ENCODE measurements at places on chromosomes 12 and 14.

DNA sequence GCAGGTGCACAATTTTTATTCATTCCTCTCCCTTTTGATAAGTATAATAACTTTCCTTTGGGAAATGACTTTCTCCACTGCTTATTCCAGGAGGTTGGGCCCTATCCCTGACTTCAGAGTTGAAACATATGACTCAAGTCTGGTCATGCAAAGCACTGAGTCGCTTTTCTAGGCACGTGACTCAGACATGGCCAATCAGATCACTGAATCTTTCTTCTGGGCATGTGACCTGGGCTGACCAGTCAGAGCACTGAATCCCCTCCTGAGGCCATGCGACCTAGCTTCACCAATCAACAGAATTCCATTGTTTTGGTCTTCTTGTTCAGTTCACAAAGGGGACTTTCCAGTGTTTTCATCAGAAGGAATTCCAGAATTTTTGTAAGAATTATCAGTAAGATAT is 377.1 kb upstream of the KITLG start:
- DNase-seq, result no peak

DNA sequence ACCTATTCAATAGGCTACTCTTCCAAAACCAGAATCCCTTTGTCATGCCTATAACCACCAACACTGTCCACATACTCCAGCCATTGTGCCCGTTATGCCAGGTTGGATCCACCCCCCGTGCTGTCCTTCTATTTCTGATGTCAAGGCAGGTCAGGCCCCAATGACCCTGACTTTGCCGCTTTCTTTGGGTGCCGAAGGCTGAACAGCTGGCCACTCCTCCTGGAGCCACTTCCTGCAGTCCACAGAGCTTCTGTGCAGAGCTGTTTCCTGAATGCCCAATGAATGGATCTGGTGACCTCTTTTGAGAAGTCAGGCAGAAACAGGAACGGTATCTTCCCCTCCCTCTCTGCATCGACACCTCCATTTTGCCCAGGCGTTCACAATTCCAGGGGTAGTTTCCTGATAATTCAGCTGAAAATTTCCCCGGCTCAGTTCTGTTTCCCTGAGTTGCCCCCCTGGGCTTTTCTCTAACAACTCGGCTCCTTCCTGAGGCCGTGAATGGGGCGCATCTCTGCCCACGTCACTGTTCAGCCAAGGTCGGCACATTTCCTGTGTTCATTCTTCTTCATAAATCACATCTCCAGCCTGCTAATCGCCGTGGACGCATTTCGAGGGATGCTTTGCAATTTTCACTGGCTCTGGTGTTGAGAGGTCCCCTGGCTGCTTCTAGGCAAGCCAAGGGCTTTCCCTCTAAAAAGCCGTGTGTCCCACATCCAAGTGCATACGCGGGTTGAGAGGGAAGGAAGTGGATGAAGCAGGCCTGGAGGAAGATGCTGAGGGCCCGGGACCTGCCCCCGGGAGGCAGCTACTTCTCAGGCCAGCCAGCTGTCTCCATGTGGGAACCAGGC is 86.5 kb downstream of the PAPOLA start:
- DNase-seq, result peak; percentile 44

DNA sequence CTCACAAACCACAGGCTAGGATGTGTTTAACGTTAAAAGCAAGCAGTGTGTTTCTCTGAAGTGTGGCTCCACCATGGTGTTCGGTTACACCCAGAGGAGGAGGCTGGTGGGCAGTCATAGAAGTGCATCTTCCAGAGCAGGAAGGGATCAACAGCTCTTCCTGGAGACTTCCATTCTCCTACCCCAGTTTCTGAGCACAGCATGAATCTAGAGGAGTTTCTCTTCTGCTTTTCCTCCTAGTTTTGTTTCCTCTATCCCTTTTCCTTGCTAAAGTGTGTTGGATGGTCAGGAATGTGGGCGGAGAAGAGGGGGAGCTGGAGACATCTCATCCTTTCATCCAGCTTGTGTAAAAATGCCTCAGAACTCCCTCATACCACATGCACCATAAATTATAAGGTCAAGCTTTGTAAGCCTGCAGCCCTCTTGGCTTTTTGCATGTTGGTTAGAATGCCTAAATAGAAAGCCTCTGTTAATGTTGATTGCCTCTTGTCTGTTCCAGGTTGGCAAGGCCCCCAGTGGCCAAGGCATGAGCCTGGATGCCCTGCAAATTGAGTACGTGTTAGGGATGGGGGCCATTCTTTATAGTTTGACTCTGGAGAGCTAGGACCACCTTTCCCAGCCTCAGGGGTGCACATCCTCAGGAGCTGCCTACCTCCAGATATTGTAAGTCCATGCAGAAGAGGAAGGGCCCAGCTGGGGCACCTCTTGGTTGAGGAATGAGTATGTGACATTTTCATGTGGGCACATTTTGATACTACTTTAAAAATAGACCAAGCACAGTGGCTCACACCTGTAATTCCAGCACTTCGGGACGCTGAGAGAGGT is 4.0 kb upstream of the CKAP4 start:
- DNase-seq, result peak; percentile 63

- DNase-seq, result no peak
Measured at GRCh38 chr14:78232231-78233000, 62.2 kb downstream of the NRXN3 start.

- DNase-seq, result peak; percentile 79
Measured at GRCh38 chr14:74621556-74621955, 9.5 kb upstream of the LTBP2 start.

GRCh38 chr12:12823300-12823699 is 10.2 kb downstream of the DDX47 start:
- DNase-seq, result no peak

DNA sequence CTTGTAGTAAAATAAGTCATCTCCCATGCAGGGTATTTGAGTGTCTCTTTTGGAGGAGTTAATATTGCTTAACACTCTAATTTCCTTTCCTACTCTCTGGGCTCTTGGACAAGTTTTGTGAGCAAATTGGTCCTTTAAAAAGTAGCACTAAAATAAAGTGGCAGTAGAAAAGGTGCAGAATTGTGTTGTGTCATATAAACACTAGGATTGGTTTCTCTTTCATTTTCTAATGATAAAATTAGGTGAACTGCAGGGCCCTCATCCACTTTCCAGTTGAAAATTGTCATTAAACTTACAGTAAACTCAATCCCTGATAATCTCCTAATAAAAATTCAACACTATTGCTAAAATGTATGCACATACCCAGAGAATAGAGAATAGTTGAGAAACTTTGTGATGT is 42.6 kb upstream of the REP15 start:
- no peak for DNase-seq

DNA sequence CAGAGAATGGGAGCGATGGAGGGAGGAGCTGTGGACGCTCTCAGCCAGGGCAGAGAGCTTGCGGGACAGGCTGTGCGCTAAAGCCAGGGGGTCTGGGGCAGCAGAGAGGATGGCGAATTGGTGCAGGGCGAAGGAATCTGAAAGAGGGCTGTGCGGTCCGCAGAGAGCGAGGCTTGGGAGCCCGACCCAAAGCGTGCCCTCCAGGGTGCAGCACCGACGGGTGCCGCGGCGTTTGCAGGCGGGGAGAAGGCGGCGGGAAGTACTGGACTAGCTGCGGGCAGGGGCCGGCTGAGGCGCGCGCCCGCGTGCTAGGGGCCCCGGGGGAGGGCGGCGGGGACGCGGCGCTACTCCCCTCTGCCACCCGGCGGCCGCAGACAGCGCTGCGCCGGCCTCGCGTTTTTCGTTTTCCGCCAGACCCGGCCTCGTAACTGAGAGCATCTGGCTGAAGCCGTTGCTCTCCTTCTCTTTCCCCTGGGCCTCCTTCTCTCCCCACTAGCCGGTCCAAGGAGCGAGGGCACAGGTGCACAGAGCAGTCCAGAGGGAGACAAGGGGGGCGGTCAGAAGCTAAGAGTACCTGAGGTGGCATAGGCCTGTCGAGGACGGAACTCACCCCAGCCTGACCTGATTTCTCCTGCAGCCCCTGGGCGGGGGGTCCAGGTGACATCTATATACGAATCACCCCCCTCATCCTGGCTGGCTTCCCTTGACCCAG is 24.9 kb downstream of the SLC6A12 start:
- peak; percentile 89 for DNase-seq

GRCh38 chr14:77882636-77883035 is 82.7 kb downstream of the ADCK1 start:
- peak; percentile 90 for DNase-seq

DNA sequence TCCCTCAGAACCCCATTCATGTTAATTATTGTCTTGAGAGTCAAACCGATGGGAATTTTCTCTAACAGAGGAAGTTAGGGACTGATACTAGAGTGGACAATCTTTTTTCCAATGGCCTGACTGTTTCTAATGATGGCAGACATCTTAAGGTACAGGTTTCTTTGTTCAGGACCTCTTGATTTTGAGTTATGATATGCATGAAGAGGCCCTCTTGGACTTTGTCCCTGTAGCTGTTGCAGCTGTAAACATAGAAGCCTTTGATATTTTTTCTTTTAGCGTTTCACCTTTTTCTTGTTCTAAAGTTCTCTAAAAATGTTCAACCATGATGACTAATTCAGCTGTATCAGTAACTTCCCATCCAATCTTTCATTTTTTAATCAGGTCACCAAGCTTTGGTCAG is 53.0 kb downstream of the LGR5 start:
- DNase-seq, result no peak

- DNase-seq, result no peak
Measured at GRCh38 chr12:15179672-15180071, 41.5 kb downstream of the RERG start.

DNA sequence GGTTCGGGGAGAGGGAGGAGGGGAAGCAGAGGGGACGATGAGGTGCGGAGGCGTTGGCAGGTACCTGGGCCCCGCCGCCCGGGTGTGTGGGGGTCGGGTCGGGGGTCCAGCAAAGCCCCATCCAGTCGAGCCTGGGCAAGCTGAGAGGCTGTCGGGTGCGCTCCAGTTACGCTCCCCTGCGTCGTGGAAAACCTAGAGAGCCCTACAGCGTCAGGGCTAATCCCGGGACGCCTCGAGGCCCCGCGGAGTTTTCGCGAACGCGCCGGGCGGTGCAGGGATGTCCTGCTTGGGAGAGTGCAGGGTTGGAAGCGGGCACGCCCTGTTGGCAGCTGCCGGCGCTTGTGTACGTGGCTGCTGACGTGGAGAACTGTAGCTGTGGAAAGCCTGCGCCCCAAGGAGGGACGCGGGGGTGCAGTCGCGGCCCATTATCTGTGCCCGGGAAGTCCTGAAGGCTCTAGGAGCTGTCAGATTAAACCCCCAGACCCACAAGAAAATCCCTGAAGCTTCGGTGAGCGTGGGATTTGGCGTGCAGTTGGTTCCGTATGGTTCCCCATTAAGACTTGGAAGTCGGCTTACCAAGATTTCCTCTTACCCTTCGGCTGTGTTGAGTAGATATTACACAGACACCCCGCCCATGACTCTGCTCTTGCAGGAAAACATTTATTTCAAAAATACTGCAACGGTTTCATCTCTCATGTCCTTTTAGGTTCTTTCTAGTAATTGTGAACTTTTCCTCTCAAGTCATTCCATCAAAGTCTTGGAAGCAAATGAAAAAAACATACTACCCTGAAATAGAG is 11.3 kb upstream of the SLC38A2 start:
- DNase-seq, result peak; percentile 88

DNA sequence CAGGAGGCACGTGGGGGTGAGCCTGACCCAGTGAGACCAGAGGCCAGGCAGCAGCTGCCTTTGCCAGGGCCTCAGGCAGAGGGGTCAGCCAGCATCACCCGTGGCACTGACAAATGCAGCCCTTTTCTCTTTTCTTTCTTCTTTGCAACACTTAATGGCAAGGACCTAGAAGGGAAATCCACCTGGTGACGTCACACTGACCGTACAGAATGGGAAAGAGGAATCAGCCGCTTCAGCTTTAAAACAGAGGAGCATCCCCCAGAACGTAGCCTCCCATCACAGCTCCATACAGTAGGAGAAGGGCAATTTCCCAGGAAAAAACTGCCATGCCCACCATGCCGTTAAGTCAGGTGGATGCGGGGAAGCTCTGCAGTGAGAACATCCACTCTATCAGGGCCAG is 228.1 kb downstream of the SLC15A4 start:
- no peak for DNase-seq

GRCh38 chr14:104826861-104827176 is 25.9 kb downstream of the ZBTB42 start:
- no peak for DNase-seq

- no peak for DNase-seq
Measured at GRCh38 chr14:99249389-99249788, 22.6 kb downstream of the BCL11B start.

Data from islet precursor cell (in vitro differentiated cells).